ENCODE measurements at places on chromosomes 12 and 14.

- no peak for DNase-seq
Observed at GRCh38 chr12:122495258-122495657, 5.5 kb downstream of the ZCCHC8 start.

DNA sequence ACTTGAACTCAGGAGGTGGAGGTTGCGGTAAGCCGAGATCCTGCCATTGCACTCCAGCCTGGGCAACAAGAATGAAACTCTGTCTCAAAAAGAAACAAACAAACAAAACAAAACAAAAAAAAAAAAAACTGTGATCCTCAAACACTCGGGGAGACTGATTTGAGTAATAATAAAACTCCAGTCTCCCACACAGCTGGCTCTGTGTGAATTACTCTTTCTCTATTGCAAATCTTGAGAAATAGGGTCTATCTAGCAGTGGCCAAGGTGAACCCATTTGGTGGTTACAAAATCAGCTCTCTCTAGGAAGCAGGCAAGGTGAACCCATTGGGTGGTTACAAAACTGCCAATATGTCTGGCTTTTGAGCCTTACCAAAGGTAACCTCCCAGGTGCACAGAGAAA is 6.0 kb upstream of the ACOT6 start:
- DNase-seq: no peak

- no peak for DNase-seq
Observed at GRCh38 chr14:39275395-39275794, 41.7 kb downstream of the MIA2 start.

DNA sequence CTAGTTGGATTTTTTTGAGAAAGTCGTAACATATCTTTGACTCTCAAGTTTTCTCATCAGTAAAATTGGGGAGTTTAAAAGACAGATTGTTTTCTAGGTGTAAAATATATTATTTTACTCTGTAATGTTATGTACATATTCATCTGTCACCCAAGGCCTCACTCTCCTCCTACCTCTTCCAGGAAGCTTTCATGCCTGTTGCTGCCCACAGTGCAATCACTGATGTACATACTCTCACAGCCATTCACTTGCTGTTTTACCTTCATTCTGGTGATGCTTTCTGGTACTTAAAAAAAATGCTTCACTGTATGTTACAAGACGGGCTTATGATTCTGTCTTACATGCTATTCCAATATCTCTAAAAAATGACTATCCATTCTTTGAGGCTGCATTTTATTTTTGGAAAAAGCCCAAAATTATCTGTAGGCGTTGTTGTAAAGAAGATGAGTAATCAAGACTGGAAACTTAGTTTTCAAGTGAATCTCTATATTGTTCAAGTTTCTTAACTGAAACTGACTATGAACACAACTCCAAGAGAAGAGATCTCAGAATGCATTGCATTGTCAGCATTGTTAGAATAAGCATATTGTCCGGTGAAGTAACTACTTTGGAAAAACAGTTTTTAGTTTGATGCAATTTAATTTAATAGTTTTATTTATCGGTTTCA is 82.5 kb downstream of the LMO3 start:
- DNase-seq: no peak

DNA sequence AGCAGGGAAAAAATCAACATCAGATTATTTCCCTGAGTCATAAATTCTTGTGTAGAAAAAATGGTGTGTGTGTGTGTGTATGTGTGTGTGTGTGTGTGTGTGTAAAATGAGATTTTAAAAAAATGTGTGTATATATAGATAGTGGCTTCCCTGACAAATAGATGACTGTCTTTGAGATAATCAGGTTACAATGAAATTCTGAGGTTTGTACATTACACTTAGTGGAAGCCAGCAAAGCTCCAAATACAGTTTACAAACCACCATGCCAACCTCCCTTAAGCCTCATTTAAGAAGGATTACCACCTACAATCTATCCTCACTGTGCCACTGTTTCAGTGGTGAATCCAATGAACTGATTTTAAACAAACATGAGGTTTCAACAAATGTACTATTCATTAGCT is 93.8 kb downstream of the MED13L start:
- DNase-seq: no peak

DNA sequence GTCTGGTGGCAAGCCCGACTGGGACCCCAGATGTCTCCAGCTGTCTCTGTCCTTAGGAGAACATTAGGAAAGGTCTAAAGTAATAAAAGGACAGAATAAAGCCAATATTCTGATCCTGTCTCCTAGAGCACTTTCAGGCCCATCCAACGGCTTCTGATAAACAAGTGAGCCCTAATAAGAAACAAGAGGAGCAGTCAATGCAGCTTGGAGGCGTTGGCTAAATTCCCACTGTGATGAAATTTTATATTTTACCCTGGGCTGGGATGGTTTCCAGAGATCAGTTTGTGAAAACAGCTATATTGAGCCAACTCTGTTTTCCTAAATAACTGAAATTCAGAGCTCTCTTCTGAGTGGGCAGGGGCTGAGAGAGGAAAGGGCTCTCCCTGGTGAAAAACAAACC is 55.5 kb upstream of the SRRM4 start:
- DNase-seq: no peak

Data from NCI-H1436 (cell line).